Skin of body (tissue), 3 donors: ENCODE measurements at places on chromosomes 4 and X.
A peak's percentile ranks its signal among the peaks of the same experiment; 100 is the strongest.

DNA sequence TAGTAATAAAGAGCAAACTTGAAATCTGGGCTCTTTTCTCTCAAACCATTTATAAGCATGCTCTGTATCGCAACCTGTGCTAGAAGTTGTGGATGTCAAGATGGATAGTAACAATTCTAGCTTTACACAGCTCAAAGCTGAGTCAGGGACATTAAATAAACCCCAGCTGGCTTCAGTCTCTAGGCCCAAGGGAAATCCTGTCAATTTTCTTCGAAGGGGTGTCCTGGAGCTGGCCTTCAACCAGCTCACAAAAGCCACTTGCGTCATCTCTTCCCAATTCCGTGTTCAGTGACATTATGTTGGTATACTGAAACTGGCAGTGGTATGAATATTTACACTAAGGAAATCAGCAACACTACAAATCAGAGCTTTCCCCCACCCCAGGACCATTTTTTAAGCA, 89.8 kb upstream of the PRKG2 start:
- no peak for DNase-seq

DNA sequence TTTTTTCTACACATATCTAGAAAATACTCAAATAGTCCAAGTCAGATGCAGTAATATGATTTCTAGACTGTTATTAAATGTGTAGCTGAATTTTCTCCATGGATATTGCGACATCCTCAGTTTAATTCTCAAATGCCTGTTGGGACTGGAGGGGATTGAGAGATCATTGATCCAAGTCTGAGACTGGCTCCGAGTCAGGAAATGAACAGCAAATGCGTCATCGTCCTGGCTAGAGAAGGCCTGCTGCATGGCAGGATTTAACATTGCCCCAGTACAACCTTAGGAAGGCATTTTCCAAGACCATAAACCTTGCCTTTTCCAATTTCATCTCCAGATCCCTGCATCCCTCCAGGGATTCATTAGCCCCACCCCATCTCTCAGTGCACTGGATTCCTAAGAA, 56.6 kb upstream of the SLC6A14 start:
- DNase-seq = peak; percentile 33

- no peak for DNase-seq
Measured at GRCh38 chrX:120459309-120459708, 9.8 kb downstream of the LAMP2 start.

DNA sequence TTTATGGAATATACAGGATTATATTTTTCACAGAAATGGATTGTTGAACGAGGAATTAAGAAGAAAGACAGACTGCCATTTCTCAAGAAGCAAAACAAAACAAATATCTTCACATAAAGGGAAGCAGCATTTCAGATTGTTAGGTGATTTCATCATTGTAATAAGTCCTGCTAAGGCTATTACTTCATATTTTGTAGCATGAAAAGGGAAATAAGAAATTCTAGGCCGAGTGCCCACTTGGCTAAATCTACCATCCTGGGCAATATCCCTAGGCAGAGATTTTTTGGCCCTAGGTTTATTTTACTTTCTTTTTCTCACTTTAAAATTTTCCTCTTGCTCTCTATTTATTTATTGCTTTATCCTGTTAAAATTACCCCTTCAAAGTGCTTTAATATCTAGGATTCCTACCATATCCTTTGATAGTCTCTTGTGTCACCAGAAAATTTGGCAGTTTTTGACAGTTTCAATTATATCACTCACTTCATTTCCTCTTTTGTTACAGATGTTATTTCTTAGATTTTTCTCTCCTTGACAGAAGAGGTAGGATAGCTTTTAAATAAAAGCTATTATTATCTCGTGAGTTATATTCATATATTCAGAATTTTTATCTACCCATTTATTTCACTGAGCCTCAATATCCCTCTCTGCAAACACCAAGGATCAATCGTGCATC, 142.3 kb downstream of the PDGFC start:
- DNase-seq = no peak

DNA sequence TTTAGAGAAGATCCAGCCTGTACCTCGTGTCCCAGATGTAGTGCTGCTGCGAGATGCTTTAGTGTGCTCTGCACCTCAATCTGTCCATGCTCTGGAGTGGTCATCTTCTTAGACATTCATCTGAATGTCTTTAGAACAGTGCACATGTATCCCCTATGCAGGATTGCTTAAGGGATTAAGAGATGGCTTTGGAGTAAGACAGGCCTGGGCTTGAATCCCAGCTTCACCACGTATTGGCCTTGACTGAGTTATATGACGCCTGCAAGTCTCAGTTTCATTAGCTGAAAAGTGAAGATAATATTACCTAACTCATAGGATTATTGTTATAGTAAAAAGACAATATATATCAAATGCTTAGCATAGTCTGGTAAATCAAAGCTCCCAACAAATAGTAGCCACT, 98.3 kb downstream of the NFKB1 start:
- DNase-seq = no peak

- DNase-seq = no peak
Measured at GRCh38 chr4:82852751-82853285, 38.1 kb downstream of the SEC31A start.

- DNase-seq = no peak
Measured at GRCh38 chrX:81392396-81392795, 190.5 kb downstream of the SH3BGRL start.

GRCh38 chr4:153521478-153521877, 55.3 kb downstream of the TMEM131L start:
- no peak for DNase-seq

- no peak for DNase-seq
Measured at GRCh38 chr4:56040842-56041241, 92.1 kb downstream of the CEP135 start.
